ENCODE measurements at places on chromosomes 2 and 18.
A peak's percentile ranks its signal among the peaks of the same experiment; 100 is the strongest.

GRCh38 chr2:27984153-27984552, 93.6 kb downstream of the BABAM2 start:
- DNase-seq, result no peak

DNA sequence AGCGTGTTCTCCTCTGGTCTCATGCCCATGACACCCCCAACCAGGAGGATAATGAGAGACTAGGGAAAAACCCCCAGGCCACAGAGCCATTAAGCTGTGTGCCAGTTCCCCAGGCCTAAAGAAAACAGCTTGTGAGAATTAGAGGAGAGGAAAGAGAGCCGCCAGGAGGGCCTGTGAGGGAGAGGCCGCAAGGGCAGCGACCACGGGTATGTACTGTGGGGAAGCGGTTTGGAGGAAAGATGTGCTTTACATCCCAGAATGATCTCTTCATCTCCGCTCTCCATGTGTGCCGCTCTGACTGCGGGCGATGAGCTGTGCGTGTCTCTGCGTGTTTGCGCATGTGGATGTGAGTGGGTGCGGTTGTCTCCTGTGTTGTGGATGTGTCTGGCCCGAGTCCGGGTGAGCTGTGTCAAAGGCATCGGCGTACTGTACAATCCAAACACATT, 82.9 kb downstream of the DYSF start:
- no peak for DNase-seq

GRCh38 chr18:76055025-76055424, 440.0 kb downstream of the ZNF516 start:
- no peak for DNase-seq

- DNase-seq, result no peak
Measured at GRCh38 chr2:156598563-156598962, 162.4 kb downstream of the GPD2 start.

DNA sequence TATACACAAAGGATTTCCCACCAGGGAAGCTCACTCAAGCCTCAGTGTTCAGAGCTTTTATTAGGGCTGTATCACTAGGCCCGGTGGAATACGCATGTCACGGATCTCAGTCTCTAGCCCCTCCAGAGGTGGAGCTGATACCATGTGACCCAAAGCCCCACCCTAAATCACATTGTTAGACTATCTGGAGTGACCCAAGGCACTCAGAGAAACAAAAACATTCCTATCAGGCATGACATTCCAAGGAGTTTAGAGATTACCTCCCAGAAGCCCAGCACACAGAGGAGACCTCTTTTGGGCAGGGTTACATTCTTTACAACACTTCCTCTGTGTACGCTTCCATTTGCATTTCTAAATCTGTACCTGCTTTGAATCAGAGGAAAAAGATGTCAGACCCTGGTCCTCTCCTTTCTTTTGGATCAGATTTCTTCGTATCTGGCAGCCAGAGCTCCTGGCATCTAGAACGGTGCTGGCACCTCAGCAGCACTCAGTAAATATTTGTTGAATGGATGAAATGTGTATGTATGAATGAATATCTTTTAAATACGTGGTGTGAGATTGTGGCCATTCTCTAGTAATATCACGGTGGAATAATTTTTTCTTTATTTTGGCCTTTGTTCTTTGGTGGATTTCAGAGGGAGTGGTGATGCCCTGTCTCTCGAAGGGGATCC, 37.7 kb upstream of the SMAD2 start:
- no peak for DNase-seq

GRCh38 chr2:23452853-23453420, 68.0 kb downstream of the KLHL29 start:
- DNase-seq, result no peak

GRCh38 chr2:20223407-20224163, 1.3 kb downstream of the SDC1 start:
- no peak for DNase-seq

GRCh38 chr2:70948337-70949003, 12.8 kb downstream of the ATP6V1B1 start:
- DNase-seq, result peak; percentile 45

DNA sequence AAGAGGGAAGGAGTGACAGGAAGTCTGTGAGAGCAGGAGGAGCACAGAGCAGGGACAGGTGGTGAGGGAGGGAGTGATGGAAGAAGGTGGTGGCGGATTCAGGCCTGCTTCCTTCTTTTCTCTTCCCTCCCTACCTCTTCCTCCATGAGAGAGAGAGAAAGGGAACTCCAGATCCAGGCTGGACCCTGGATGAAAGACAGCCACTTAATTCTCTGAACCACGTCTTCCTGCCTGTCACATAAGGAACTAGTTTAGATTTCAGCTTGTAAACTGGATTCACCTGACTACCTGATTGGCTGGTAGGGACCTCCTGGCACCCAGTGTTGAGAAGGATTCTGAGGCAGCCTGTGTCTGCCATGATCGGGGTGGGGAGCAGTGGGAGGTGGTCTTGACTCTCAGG, 48.9 kb downstream of the PAX8 start:
- no peak for DNase-seq

DNA sequence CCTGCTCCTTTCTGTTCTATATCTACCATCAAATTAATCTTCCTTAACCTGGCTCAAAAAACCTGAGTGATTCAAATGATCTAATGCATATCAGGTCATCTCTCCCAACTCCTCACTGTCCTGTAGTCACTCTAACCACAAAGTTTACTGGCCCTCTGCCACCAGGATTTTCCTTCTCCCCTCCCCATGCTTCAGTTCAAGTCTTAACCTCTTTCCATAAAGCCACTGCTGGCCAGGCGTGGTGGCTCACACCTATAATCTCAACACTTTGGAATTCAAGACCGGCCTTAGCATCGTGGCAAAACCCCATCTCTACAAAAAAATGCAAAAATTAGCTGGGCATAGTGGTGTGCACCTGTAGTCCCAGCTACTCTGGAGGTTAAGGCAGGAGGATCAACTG, 7.5 kb upstream of the SP3 start:
- DNase-seq, result no peak

- no peak for DNase-seq
Measured at GRCh38 chr2:45272549-45273265, 263.5 kb upstream of the SIX2 start.

DNA sequence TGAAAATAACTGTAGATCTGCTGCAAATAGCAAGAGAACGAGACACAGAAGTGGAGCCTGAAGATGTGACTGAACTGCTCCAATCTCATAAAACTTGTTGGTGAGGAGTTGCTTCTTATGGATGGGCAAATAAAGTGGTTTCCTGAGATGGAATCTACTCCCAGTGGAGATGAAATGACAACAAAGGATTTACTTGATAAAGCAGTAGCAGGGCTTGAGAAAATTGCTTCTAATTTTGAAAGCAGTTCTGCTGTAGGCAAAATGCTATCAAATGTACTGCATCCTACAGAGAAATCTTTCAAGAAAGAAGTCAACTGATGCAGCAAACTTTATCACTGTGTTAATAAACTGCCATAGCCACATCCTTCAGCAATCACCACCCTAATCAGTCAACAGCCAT, 44.0 kb downstream of the RPRD1A start:
- no peak for DNase-seq

DNA sequence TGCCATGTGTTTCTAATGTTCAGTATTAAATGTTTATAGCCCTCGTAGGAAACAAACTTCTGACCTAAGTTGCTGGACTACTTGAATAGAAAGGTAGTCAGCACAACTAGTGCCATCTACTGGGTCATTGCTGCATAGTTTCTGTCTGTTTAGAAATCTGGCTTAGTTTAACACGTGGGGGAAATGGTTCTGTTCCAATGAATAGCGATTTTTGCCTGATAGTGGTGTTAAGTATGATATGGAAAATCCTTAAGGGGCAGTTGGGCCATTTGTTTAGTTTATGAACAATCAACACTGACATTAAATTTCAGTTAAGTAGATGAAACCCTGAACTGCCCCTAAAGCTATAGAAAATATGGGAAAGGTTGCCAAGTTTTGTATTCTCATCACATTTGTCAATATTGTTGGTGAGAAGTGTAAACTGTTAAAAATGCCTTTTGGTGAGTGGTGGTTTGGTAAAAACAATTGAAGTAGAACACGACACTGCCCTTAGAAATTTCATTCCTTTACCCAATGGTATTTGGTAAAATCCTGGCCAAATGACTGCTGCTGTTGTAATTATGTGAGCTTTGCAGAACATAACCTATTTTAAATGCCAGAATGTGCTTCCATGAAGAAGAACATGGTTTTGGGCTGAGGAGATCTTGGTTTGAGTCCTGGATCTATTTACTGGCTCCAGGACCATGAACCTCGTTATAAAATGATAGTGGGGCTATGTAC, 13.2 kb downstream of the NABP1 start:
- DNase-seq, result peak; percentile 6

DNA sequence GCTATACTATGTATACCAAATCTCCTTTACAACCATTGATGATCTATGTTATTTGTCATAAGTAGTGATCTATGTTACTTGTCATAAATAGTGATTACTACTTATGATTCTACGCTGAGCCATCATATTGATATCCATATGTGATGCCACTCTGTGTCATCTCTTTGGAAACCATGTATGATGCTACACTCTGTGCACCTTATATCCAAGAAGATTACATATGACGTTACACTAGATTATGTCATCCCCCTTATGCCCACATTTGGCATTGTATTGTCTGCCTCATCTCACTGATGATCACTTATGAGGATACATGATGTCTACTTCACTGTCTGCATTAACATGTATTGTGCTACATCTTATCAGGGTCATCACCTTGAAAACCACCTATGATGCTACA, 42.9 kb downstream of the DAW1 start:
- no peak for DNase-seq

DNA sequence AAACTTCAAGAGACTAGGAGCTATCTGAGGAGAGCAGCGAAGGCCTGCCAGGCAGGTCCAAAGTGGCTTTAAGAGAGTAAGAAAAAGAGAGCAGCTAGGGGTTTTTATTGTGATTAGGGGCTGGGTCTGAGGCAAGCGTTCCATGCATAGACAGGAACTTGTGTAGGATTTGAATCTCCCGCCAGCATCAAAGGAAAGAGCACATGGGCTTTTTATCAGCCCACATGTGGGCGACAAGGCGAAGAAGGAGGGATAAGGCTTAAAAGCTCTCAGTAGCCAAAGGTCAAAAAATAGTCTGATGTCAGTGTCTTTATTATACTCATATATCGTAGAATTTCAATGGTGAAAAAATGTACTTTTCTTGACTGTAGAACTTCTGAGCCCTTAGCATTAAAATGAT, 178.5 kb upstream of the TMEFF2 start:
- DNase-seq, result no peak

GRCh38 chr2:8491296-8492027, 190.4 kb upstream of the ID2 start:
- DNase-seq, result no peak

DNA sequence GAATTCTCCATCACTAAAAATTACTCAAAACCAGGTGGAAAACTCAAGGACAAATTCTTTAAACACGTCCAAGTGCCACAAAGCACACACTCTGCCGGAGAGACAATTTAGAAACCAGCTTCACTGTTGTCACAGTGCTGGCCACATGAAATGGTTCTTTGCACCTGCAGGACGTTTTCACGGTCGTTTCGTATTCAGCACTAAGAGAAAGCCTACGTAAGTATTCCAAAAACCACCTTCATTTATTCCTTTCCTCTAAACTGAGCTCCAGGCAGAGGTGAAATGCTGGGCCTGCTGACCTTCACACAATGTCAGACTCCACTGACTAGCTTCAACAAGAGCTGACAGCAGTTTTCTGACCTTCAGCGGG, 680 bp downstream of the ATP5F1A start:
- DNase-seq, result no peak

DNA sequence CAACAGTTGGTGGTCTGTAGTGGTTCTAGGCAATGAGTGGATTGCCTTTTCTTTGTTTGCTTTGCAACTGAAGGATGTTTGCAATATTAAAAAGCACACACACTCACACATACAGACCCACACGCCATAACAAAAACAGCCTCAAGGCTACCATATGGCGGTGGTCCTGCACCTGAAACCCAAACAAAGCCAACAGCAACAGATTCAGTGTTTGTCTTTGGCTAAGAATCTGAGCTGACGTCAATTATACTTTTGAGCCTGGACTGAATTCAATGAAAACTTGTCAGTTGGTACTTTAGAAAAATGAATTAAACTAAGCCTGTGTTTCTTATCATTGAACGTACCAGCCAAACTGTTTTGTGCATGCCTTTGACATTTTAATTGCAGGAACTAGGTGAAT, 65.0 kb upstream of the NYAP2 start:
- no peak for DNase-seq

- no peak for DNase-seq
Measured at GRCh38 chr2:162390801-162391200, 46.9 kb downstream of the GCA start.

DNA sequence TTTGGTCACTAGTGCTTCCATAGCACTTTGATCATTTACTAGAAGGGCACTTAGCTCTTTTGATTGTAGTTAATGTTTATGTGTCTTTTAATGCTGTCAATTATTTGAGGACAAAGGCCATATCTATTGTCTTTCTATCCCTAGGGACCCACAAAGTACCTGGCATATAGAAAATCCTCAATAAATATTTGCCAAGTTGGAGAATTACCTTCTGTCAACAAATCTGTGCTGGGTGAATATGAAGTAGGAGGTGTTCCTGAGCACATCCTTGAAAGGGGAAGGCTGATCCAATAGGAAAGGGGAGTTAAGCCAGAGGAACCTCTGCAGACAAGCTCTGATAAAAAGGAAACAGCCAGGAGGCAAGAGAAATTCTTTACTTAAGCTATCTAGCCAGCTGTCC, 8.2 kb downstream of the DPP4 start:
- DNase-seq, result no peak

DNA sequence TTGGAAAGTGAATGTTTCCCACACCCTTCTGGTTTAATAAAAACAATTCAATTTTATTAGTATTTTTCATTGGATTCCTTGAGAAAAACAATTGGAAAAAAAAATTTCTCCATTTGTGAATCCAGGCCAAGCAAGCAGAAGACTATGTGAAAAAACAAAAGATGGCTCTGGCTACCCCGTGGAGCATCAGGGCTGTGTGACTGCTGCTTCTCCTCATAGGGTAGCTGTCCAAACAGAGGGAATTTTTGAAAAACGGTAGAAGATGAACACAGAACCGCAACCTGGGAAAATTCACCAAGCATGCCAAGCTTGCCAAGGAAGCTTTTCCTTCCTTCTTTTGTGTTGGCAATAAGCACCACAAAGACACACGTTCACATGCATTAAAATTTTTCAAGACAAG, 71.3 kb upstream of the ACVR2A start:
- DNase-seq, result no peak

DNA sequence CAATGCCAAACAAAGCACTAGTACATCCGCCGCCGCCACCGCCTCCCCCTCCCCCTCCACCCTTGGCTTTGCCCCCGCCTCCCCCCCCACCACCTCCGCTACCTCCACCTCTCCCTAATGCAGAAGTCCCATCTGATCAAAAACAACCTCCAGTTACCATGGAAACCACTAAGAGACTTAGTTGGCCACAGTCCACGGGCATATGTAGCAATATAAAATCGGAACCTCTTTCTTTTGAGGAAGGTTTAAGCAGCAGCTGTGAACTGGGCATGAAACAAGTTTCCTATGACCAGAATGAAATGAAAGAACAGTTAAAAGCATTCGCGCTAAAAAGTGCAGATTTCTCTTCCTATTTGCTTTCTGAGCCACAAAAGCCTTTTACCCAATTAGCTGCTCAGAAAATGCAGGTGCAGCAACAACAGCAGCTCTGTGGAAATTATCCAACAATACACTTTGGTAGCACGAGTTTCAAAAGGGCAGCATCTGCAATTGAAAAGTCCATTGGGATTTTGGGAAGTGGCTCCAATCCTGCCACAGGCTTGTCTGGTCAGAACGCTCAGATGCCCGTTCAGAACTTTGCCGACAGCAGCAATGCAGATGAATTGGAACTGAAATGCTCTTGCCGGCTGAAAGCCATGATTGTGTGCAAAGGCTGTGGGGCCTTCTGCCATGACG, 168.0 kb downstream of the ASXL3 start:
- no peak for DNase-seq

- no peak for DNase-seq
Measured at GRCh38 chr18:74539289-74539688, 5.0 kb downstream of the CNDP1 start.

All from T-helper 22 cell (primary cell).